Left renal pelvis (tissue), 4 donors: ENCODE measurements at places on chromosomes 6 and 20.

DNA sequence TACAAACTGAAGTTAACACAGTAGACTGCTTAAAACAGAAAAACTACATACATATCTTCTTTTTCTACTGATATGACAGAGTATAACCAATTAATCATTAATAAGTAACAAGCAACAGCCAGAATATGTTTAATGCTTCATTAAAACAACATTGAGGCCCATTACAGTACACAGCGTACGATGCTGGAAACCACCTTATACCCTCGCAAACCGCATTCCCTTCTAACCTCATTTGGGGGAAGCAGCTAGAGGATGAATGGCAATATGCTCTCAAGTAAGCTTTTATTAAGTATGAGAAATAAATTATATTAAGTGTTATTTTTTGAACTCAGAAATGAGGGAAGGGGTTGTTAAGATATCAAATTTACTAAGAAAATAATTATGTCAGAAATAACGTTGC is 142.4 kb downstream of the GMDS start:
- no peak for DNase-seq

- no peak for DNase-seq
Measured at GRCh38 chr6:158500016-158500735, 59.7 kb upstream of the TMEM181 start.

DNA sequence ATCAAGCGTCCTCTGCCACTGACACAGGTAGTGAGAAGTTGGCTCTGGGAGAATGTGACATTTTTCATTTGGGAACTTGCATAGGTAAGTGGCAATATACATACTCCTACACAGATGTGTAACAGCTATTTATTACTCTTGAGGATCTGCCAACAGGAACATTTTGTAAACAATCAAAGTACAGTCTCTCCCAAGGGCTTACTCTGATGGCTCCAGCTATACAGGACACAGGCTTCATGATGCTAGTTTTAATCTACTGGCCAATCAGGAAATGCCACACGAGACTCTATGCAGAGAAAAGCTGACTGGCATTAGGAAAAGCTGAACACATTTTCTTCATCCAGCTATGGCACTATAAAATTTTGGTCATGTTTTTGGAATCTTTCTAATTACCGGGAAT is 57.8 kb downstream of the POPDC3 start:
- no peak for DNase-seq

DNA sequence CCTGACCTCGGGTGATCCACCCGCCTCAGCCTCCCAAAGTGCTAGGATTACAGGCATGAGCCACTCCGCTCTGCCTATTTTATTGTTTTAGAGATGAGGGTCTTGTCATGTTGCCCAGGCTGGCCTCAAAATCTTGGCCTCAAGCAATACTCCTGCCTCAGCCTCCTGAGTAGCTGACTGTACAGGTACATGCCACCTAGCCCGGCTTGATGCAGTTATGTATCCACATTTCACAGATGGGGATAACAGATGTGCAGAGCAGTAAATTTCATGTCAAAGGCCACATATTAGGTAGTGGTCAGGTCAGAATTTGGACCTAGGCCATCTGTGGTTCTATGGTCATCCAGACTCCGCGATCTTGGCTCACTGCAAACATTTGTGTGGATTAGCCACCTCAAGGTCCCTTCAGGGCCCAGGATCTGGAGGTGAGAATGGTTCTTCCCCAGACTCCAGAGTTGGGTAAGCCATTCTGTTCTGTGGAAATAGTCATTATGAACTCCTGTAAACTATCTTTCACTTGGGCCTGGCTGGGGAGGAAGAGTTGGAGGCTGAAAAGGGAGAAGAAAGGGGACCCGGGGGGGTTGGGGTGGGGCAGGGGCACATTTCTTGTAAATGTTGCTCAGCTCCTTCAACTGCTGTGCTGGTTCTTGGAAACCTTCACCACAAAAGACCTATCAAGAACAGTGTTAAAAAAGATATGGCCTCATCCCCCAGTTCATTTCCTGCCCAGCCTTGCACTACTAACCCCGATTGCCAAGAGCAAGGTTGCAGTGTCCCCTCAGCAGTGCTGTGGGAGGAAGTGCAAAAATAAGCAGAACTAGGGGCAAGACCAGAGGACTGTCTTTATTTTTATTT is 13.0 kb downstream of the PIM1 start:
- DNase-seq: no peak

- DNase-seq: no peak
Measured at GRCh38 chr20:44990425-44990824, 24.1 kb downstream of the STK4 start.

- no peak for DNase-seq
Measured at GRCh38 chr6:148971031-148971927, 224.4 kb downstream of the UST start.

DNA sequence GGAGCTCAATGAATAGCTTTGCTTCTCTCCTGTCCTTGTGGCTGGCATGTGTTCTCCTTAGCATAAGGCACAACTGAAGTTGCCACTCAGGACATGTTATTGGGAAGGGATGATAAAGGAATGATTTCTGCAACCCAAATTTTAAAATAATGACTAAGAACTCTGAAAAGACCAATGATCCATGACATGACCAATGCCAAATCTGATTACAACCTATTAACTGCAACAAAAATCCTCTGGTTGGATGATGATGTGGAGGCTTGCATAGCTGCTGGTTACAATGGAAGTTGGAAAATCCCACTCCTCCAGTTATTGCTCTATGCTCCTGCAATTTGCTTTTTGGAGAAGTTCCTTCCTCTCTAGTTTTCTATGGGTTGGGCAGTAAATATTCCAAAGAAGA is 63.4 kb upstream of the FBXL4 start:
- no peak for DNase-seq

GRCh38 chr6:63802606-63803206 is 167.1 kb downstream of the PHF3 start:
- no peak for DNase-seq

DNA sequence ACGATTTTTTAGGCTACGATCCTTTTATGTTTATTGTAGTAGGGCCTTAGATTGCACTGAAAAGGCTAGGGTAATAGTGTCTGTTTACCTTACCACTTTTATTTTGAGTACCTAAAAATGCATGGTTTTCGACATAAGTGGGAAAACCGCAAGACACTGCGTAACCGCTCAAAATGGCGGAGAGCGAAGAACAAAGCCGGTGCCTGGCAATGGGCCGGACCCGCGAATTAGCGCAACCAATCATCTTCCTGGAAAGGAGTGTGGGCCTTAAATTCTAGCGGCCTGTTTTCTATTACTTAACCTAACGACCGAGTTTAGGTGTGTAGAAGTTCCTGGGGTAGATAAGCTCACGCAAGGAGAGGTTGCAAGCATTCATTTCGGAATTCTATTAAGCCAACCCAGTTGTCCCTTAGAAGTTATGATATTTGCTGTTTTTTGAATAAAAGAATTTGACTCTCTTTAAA is 118.0 kb downstream of the HFE start:
- DNase-seq: no peak
